COLO829 (cell line): ENCODE measurements at places on chromosomes 1 and 21.

GRCh38 chr1:204979306-204979705, 63.7 kb upstream of the CNTN2 start:
- DNase-seq, result no peak

- DNase-seq, result peak; percentile 91
Observed at GRCh38 chr1:216456682-216457081, 33.4 kb upstream of the USH2A start.

DNA sequence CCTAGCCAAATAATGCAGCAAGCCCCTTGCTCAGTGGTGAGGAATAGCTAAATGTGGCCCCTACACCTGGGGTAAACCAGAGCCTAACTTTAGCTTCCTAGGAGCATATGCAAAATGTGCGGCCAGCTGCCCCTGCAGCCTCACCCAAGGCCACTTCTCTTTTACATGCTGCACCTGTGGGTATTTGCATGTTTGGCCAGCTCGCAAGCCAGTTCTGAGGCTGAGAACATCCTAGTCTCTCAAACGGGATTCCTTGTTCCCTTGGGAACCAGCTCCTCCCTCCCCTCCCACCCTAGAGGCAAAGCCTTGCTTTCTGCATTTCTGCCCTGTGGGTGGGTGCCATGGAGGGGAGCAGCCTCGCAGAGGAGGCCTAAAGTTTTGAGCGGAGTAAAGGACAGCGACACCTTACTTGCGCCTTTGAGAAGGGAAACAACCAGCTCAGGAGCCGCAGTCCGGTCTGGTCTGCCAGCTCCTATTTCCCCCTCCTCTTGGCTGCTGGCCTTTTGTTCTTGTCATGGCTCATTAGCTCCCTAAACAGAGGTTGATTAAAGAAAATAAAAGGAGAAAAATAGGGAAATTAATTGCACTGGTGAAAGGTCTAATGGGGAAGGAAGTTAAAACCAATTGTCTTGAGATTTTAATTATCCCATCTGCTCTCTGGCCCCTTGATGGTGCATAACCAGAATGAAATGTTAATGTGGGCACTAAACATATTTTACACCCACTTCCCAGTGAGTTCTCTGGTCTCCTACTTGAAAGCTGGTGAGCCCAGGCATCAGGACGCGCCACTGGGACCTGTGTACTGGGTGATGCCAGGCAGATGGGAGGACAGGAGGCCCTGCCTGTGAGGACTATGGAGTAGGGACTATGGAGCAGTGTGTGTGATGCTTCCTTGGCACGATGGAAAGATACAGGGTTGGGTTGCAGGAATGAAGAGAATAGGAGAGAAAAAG, 68.7 kb downstream of the TEX35 start:
- no peak for DNase-seq

GRCh38 chr1:8213676-8214075, 104.2 kb upstream of the SLC45A1 start:
- DNase-seq, result no peak

GRCh38 chr1:46248122-46248920, 758 bp downstream of the RAD54L start:
- peak; percentile 25 for DNase-seq

GRCh38 chr1:207719234-207719633, 32.6 kb upstream of the CD46 start:
- no peak for DNase-seq

- DNase-seq, result peak; percentile 82
Observed at GRCh38 chr1:166166698-166167571, at the start of gene FAM78B. TSS of gene FAM78B (minus strand) at chr1:166167001. CDS start at chr1:166166248, 753 bp downstream.

GRCh38 chr1:22705586-22705985, 5.1 kb upstream of the EPHB2 start:
- no peak for DNase-seq

DNA sequence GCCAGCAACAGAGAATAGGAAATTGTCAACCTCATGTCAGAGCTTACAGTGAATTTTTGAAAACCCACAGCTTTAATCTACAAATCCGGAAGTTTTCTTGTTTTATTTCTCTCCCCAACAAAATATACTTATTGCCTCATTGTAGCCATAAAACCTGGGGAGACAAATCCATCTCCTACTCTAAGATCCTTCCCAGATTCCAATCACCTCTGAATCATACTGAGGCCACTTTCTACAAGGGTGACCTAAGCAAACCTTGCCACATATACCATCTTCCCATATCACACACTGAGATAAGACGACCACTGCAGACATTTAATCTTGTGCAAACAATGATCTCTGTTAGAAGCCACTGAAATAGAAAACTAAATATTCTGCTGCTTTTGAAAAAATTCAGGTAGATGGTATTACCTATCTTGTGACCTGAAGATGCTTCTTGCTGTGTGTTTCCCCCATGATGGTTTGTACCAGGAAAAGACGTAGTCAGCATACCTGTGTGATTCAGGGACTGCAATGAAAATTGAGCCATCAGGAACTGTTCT, 171.5 kb upstream of the DUSP10 start:
- no peak for DNase-seq

DNA sequence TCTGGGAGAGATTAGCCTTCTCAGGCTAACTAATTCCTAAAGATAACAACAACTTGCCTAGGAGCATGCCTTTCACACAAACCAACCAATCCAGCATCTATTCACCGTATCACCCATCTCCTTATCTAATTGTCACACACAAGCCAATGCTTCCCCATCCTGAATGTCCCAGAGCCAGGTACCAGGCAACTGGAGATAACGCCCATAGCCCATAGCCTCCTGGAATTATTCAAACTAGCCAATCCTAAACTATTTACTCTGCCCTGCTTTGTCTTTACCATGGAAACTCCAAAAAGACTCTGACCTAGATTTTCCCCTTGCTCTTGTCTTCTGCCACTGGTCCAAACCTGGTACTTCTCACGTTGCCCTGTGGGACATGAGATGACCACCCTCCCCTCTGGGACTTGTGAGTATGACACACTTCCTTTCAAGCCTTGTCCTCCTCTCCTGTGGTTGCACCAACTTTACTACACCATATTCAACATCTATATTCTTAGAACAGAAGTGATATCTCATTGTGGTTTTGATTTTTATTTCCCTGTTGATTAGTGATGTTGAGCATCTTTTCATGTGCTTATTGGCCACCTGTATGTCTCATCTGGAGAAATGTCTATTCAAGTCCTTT, 8.8 kb upstream of the ATG4C start:
- DNase-seq, result no peak

DNA sequence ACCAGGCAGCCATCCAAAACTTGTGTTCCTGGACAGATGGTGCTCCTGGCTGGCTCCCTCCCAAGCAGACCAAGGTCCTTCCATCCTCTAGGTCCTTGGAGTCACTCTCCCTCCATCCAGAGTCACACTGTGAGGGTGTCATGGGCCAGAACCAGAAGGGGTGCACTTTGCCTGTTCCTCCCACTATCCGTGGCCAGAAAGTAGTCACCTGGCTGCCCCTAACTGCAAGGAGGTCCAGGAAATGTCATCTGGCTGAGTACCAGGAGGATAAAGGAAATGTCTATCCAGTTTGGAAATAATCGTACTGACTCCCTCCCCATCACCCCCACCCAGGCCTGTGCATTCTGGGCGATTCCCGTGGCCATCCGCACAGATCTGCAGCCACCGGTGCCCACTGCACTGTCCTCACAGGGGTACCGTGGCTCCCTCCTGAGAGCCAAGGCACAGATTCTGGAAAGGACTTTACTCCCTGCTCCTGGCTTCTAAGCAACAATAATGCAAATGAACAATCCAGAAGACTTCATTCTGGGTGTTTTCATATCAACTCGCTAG, 253.2 kb downstream of the NPHP4 start:
- DNase-seq, result no peak

- DNase-seq, result no peak
Observed at GRCh38 chr1:111323231-111323630, 32.6 kb downstream of the CHIA start.
